ENCODE measurements at places on chromosomes 11 and 22.

GRCh38 chr11:100780470-100780869, 93.4 kb downstream of the ARHGAP42 start:
- DNase-seq, result no peak

DNA sequence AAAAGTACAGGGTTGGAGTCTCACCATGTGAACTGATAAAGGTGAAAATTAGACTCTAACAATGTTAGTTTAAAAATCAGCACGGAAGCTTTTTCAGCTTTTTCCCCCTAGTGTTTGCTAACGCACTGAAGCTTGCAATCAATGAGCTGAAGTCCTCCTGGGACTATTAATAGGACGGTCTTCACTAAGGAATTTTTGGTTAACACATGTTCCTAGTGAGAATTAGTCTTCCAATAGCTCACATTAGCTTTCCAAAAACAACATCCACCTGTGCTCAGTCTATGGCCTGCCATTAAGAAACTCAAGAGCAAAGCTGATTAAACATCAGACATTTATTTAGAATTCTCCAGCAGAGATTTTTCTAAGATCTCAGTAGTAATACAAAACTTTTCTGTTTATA, 26.7 kb upstream of the DDI1 start:
- no peak for DNase-seq

- DNase-seq, result no peak
These were observed 42.5 kb downstream of the LMO1 start for GRCh38 chr11:8221046-8221723.

DNA sequence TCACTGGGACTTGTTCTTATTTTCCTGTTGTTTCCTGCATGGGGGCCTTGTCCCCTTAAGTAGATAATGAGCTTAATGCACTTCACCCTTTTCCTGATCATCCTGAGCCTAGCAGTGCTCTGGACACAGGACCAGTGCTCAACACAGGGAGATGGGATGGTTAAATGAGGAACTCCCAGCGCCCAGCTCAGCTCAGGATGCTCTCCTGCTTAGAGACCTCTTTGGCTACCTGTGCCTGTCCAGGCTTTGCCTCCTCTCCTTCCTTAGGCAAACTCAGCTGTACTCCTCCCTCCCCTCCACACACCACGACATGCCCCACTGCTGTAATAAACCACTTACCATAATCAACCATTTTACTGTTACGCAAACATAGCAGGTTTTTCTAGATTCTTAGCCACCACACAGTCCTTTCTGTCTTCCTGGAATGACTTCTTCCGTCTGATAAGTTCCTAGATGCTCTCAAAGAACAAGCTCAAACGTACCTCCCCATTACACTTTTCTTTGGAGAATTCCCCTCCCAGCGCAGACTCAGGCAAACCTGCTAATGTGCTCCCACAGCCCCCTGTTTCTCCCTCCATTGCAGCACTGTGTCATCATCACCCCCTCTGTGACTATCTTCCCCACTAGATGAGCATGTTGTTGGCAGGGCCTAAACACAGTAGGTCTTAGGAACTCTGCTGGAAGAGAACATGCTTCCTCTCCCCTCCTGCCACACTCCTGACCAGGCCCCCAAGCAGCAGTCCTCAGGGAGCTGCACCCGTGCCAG, 113.6 kb downstream of the MICAL2 start:
- no peak for DNase-seq

DNA sequence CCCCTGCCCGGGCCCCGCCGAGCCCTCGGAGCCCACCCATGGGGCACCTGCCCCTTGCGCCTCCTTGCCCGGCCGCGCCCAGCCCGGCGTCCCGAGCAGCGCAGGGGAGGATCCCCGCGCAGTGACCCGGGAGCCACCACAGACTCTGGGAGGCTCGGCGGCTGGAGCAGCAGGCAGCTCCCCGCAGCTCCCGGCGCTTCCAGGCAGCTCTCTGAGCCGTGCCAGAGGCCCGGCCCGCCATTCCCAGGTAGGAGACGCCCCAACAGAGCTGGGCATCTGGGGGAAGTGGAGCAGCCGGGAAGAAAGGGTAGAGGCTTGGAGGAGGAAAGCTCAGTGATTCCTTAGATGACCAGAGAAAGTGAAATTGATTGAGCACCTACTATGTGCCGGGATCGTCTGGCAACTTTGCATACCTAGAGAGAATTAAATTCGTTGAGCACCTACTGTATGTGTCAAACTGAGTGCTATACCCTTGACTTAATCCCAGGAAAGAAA, 670 bp downstream of the RASD2 start:
- DNase-seq, result no peak

- no peak for DNase-seq
These were observed 51.1 kb downstream of the MED15 start for GRCh38 chr22:20558534-20558933.

- no peak for DNase-seq
These were observed 203.7 kb downstream of the PGR start for GRCh38 chr11:100925935-100926334.

DNA sequence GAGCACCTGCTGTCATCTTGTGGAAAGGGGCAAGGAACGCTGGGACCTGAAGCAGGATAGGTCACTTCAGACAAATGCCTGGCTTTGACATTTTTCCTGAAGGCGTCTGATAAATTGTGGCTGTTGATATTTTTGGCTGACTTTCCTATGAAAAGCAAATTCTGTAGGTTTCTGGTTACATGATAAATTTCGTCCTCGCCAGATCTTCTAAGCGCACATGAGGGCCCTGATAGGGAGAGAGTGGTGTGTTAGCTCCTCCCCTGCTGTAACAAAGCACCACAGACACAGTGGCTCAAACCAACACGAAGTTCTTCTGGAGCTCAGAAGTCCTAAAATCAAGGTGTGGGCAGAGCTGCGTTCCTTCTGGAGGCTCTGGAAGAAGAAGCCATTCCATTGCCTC, 19.6 kb downstream of the APOL4 start:
- DNase-seq, result no peak

GRCh38 chr11:13939961-13940906, 22.3 kb upstream of the SPON1 start:
- peak; percentile 66 for DNase-seq

DNA sequence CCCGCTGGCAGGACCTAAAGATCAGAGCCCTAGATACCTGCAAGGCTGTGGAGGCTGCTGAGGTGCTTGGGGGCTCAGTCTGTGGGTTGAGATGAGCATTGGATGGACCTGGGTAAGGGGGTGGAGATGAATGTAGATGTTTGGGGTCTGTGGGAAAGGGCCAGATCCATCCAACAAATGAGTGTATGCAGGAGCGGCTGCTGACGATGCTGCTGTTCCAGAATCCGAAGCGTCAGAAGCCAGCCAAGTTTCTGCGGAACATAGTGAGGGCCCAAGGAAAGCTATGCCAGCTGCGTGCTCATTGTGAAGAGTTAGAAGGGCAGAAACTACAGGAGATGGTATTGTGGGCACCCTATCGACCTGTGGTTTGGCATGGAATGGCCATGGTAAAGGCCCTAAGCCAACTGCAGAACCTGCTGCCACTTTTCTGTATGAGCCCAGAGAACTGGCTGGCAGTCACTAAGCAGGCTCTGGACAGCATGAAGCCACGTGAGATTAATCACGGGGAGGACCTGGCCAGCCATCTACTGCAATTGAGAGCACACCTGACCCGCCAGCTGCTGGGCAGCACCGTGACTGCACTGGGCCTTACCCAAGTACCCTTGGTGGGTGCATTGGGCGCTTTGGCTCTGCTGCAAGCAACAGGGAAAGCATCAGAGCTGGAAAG, 36.6 kb downstream of the RRP8 start:
- DNase-seq, result no peak

DNA sequence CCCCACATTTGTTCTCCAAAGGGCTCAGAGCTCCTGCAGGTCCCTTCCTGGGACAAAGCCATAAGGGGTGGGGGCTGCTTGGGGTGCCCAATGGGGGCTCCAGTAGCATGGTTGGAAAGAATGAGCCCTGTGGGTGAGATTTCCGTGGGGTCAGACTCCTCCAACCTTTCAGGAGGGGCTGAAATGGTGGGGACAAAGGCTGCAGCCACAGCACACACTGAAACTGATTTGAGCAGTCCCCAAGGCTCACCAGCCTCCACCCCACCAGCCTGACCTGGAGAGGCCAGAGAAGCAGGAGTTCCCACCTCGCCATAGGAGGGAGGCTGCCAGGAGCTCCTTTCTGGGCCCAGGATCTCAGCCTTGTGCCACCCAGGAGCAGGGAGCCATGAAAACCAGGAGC, 69.2 kb downstream of the MN1 start:
- no peak for DNase-seq

DNA sequence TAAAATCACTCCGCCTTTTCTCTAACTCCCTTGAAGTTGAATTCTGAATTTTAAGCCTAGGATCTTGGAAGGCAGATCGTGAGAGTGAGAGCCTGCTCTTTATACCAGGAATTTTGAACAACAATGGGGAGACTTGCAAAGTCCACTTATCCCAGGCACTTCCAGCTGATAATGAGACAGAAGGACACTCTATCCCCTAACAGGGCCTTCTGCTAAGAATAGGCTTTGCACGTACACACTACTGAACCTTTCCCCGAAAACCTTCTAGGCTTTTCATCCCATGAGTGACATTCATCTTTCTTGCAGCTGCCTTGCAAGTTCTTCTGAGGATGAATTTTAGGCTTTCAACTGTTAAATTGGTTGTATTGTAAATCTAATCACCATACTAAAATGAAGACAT, 44.0 kb upstream of the WT1 start:
- no peak for DNase-seq

- DNase-seq, result peak; percentile 2
These were observed 1098.6 kb upstream of the CCDC90B start for GRCh38 chr11:84384731-84385130.

DNA sequence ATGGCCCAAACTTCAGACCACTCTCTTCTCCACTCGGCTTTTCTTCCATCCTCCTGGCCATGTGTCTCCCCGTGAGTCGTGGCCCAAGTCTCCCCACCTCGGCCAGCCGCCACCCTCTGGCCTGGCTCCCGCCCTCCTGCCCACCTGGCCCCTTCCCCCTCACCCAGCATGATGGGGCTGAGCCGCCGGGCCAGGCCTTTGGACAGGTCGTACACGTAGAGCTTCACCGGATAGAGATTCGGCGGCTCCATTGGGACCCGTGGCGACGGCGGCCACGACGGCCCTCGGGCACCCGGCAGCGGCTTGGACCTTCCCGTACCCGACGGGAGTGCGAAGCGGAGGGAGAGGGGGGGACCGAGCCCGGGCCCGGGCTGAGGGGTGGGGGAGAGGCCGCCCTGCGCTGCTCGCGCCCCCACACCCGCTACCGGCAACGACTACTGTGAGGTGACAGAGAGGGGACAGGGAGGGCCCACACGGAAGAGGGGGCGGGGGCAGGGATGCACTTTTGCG, at the start of gene DESI1:
Gene DESI1, minus strand, starts transcription at position 455 of the 510 bp plus-strand sequence. Its CDS starts 204 bp downstream, at position 251.
- no peak for DNase-seq
